ENCODE measurements at places on chromosomes 12 and 14.

DNA sequence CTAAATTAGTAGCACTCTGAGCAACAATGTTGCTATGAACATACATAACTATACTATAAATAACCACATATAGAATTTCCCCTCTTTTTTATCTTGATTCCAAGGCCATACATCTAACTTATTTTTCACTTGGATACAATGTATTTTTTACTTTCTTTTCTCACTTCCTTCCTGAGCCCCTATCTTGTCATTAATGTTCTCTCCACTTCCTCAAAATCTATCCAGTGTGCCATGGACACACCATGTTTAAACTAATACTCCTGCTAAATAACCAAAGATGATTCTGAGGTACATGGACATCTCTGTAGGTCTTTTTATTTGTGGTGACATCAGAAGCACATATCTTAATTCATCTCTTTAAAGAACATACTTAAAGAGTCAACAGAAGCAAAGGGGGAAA, 251.2 kb downstream of the C12orf42 start:
- H3K4me1 ChIP-seq = no peaks in the 10 kb centered on the region
- H3K27ac ChIP-seq = no peak overlapping the region
- no peak for DNase-seq
- H3K4me3 ChIP-seq = no peak overlapping the region
- H3K36me3 ChIP-seq = no peaks in the 10 kb centered on the region

- H3K4me3 ChIP-seq = no peak overlapping the region
- H3K4me1 ChIP-seq = no peaks in the 10 kb centered on the region
- peak; percentile 80 for DNase-seq
- H3K27me3 ChIP-seq = peaks cover 6% of the 10 kb centered on the region
- no peak overlapping the region for H3K27ac ChIP-seq
- H3K36me3 ChIP-seq = no peaks in the 10 kb centered on the region
These were observed 45.6 kb upstream of the RIMBP2 start for GRCh38 chr12:130761537-130762318.

- no peaks in the 10 kb centered on the region for H3K36me3 ChIP-seq
- H3K4me1 ChIP-seq = no peaks in the 10 kb centered on the region
- DNase-seq = no peak
- H3K27ac ChIP-seq = no peak overlapping the region
- H3K27me3 ChIP-seq = no peaks in the 10 kb centered on the region
- H3K4me3 ChIP-seq = no peak overlapping the region
These were observed 19.3 kb downstream of the SLC25A3 start for GRCh38 chr12:98612696-98613334.

DNA sequence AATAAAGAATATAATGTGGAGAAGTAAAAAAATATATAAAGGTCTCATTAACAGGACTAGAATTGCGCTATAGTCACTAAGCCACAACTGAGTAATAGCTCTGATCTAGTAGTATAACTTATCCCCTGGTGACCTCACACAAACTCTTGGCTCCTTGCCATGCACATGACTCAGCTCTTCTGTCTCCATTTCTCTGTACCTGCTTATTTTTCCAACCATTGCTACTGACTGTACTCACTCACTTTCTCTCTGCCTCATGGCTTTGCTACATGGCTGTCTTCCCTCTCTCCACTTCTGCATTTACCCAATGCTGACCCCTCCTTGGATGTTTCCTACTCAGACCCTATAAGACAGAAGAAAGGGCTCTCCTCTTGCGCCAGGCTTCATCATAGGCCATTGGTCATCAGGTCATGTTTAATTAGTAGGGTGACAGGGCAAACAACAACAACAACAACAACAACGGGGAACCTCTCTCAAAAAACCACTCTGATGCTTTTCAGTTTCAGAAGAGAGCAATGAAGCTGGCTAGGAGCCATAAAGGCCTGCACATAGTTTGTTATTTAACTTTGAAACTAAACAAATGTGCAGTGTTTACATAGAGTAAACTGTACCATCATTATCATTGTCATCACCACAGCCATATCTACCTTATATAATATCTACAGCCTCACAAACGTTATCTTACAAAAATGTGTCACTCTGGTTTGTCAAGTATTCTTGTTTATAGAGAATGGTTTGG, 25.6 kb upstream of the KRAS start:
- no peaks in the 10 kb centered on the region for H3K36me3 ChIP-seq
- DNase-seq = no peak
- H3K4me3 ChIP-seq = no peak overlapping the region
- no peak overlapping the region for H3K27ac ChIP-seq
- H3K4me1 ChIP-seq = no peaks in the 10 kb centered on the region
- H3K27me3 ChIP-seq = no peaks in the 10 kb centered on the region

- no peaks in the 10 kb centered on the region for H3K4me1 ChIP-seq
- no peak overlapping the region for H3K4me3 ChIP-seq
- peaks cover 2% of the 10 kb centered on the region for H3K27me3 ChIP-seq
- peak; percentile 14 for DNase-seq
- H3K27ac ChIP-seq = no peak overlapping the region
These were observed 4.6 kb downstream of the IFI27L2 start for GRCh38 chr14:94124582-94125377.

- DNase-seq = no peak
- H3K27ac ChIP-seq = no peak overlapping the region
- no peaks in the 10 kb centered on the region for H3K27me3 ChIP-seq
- no peaks in the 10 kb centered on the region for H3K4me1 ChIP-seq
- H3K36me3 ChIP-seq = peaks cover 66% of the 10 kb centered on the region
These were observed 28.7 kb downstream of the ZFYVE26 start for GRCh38 chr14:67787673-67788072.

Measured in H1 (cell line).